ENCODE measurements at places on chromosomes 2 and 18.

GRCh38 chr2:176138526-176138922, 9.0 kb downstream of the HOXD8 start:
- no peak for DNase-seq

DNA sequence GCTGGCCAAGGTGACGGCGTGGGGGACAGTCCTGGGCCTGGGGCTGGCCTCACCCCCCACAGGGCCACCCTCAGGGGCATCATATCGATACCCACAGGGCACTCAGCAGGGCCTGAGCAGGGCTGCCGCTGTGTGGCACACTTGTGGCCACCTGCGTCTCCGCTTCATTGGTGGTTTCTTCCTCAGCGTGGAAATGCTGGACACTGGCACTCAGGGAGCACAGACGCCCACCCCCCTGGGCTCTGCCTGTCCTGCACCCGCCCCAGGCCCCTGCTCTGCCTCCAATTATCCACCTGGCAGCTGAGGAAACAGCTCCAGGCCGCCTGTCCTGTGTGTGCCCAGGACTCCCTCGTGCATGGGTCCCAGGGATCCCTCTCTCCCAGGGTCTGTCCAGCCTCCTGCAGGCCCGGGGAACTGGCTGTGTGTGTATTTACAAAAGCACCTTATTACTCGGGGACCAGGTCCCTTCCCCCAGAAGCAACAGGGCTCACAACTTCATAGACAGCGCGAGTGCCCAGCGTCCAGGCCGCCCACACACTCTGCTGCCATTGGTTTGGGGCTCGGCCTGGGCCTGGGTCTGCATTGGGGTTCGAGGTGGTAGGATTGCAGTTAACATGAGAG, 13.1 kb downstream of the CROCC2 start:
- no peak for DNase-seq

DNA sequence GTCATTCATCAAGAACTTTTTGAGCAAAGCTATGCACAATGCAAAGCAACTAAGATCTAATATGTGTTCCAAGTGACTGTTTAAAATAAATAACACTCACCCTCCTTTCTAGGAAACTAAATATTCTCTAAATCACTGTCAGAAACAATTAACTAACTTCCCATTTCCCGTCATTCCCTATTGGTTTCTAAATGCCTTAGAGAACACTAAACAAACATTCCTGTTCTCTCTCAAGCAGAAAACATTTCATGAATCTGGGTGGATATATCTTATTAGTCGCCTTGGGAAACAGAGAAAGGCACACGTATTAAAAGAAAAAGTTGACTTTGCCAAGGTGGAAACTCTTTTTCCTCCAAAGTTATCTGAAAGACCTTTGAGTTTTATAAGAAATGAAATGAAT, 735.2 kb downstream of the MBD2 start:
- DNase-seq: no peak

- DNase-seq: no peak
These were observed 77.1 kb downstream of the THADA start for GRCh38 chr2:43518718-43519117.

DNA sequence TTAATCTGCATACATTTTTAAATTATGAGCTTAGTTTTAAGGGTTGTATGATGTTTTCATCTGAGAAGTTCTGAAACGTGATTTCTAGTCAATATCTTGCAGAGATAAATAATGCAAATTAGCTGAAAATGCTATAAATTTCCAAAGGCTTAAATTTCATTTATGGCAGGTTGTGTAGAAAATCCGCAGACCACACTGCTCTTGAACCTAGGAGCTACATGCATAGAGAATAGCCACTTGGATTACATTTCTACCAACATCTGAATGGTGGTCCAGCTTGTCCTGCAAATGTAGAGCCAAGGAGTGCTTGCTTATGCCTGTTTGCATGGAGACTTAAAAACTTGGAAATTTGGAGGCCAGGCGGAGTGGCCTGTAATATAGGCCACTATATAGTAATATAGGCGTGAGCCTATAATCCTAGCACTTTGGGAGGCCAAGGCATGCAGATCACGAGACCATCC, 6.8 kb downstream of the MAT2A start:
- DNase-seq: no peak
